ENCODE measurements at places on chromosomes 2 and 18.

DNA sequence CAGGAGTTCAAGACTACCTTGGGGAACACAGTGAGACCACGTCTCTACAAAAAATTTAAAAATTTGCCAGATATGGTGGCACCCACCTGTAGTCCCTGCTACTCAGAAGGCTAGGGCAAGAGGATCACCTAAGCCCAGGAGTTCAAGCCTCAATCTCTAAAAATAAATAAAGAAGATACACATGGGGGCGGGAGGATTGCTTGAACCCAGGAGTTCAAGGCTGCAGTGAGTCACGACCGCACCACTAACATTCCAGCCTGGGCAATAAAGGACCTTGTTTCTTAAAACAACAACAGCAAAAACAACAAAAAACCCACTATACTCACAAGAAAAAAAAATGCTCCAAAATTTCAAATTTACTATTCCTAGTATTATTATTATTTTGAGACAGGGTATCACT is 10.0 kb upstream of the ICA1L start:
- DNase-seq, result no peak

- no peak for DNase-seq
Observed at GRCh38 chr2:73925853-73926492, 707 bp upstream of the DGUOK start.

DNA sequence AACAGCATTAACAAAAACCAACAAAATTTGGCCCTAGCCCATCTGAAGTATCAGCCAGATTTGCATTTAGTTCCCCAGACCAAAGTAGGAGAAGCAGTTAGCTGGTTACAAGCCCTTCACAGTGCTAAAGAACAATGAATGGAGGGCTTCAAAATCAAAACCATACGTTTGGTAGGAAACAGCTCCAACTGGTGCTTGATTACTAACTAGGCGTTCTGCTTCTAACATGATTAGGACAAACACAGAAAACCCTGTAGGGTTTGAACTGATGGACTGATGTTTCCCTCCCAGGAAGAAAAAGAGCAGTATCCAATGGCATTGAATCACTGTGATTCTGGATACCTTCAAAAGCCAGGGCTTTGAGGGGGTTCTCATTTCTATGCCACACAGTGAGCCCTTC is 20.5 kb upstream of the STAT4 start:
- DNase-seq, result no peak

DNA sequence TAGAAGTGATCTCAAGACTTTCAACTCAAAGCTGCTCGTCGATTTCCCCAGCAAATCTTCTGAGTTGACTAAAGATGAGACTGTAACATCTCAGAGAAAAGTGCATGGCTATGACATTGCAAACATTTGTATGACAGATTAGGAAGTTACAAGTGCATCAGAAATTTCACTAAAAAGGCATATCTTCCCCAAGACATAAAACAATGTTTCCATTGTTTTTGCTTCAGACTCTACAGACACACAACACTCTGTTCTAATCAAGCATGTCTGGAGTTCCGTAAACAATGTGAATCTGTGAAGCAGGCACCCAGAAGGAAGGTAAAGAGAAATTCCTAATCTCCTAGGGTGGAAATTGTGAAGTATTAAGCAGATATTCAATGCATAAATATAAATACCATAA is 144.6 kb upstream of the LYPD1 start:
- no peak for DNase-seq

GRCh38 chr2:120037995-120038541 is 25.2 kb downstream of the EPB41L5 start:
- no peak for DNase-seq

GRCh38 chr18:65869527-65869926 is 118.7 kb downstream of the CDH7 start:
- no peak for DNase-seq

DNA sequence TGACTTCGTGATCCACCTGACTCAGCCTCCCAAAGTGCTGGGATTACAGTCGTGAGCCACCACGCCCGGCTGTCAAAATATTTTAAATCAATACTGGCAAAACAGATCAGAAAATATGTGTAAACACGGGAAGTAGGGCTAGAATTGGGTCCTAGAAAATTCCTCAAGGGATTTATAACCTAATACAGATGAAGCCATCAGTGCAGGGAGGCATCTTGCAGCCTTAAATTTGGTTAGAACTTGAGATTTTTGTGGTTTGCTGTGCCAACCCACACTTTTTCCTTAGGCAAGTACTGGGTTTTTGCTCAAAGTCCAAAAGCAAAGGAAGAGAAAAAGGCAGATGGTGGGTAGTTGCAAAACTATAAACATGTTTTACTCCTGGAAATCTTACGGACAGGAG is 33.7 kb upstream of the NFE2L2 start:
- DNase-seq, result no peak

DNA sequence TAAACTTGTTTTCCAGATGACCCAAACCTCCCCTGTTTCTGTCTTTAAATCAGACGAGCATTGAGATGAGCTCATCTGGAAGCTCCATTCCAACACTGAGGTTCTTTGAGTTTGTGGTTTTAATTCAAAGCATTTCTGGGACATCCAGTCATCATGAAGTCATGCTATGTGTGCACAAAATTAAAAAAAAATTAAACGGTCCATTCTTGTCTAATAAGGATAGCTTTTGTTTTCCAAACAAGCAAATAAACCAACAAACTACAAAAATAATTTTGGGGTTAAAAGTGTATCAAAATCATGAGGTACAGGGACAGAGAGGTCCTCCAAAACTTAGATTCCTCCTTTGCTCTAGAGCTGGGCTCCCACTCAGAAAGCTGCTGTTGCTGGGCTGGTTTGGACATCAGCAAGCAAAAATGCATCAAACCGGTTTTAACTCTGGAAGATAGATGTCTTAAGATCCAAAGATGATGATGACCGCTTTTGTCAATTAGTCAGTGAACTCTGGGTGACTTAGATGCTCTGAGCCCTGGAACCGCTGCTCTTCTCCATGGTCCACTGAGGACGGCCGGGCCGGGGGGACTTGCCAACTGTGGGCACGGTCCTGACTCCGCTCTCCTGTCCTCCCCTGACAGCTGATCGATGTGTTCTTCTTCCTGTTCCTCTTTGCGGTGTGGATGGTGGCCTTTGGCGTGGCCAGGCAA is 65.4 kb downstream of the TRPM8 start:
- no peak for DNase-seq

DNA sequence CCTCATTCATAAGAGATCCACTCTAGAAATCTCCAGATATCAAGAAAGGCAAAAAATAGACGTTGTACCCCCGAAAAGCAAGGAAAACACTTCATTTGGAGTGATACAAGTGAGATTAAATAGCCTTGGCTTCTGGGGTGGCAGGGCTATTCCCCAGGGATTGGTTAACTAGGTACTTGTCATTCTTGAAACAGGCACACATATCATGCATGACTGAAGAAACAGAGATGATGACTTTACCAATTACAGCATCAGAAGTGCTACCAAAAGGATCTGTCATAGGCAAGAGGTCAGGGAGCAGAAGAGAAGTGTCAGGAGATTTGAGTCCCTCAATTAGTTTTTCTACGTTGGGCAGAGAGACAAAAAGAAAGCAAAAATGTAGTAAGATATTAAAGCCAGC is 45.2 kb upstream of the NFU1 start:
- no peak for DNase-seq

DNA sequence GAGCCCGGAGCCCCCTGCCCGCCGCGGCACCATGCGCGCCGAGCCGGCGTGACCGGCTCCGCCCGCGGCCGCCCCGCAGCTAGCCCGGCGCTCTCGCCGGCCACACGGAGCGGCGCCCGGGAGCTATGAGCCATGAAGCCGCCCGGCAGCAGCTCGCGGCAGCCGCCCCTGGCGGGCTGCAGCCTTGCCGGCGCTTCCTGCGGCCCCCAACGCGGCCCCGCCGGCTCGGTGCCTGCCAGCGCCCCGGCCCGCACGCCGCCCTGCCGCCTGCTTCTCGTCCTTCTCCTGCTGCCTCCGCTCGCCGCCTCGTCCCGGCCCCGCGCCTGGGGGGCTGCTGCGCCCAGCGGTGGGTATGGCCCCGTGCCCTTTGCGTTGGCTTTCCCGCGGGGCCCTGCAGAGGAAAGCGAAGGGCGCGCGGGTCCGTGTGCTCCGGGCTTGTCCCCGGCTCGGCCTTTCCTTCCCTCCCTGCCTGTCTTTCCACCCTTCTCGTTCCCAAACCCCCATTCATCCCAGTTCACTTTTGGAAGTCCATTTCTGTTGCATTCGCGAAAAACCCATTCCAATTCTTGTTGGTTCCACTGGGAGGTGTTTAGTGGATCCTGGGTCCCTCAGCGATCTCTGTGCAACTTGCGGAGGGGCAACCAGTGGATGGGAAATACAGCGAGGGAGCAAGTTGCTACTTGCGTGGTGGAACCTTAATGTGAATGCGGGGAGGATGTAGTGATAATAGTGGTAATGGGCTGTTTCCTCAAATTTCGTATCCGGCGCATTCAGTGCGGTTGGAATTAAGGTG is 599 bp downstream of the ADAM23 start:
- peak; percentile 68 for DNase-seq

DNA sequence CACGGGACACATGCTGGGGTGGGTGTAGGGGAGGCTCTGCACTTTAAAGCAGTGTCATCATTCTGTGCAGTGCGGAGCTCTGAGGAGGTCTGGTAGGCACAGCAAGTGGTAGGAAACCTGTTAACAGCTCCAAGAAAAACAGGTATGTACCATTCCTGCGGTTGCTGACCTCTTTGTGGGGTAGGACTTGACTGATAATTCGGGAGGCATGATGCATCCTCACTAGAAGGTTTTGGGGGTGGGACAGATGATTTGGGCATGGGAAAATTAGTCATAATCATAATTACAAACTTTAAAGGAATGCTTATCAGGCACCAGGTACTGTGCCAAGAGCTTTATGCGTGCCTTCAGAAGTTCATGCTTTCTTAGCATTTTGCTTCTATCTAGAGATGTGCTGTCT is 9.7 kb downstream of the DOK1 start:
- DNase-seq, result no peak

- no peak for DNase-seq
Observed at GRCh38 chr2:29583104-29583503, 338.3 kb downstream of the ALK start.

DNA sequence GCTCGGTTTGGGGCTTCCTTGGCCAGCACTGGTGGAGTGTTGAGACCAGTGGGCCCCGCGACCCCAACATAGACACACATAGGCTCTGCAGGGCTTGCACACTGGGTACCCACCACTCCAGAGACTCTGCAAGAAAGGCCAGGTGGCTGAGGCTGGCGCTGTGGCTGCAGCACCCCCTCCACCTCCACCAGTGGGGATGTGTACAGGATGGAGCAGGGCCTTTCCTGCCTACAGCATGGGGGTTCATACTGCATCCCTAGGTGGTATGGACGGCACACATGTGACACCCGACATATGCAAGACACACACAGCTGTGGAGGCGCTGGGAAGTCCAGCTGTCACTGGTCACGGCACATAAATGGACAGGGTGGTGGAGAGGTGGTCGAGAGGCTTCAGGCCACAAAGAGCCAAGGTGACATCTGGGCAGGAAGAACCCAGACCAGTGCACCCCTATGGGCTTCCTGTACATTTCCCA is 1.3 kb downstream of the RNPEPL1 start:
- DNase-seq, result no peak

GRCh38 chr18:63730773-63731172 is 28.0 kb downstream of the SERPINB11 start:
- DNase-seq, result no peak

DNA sequence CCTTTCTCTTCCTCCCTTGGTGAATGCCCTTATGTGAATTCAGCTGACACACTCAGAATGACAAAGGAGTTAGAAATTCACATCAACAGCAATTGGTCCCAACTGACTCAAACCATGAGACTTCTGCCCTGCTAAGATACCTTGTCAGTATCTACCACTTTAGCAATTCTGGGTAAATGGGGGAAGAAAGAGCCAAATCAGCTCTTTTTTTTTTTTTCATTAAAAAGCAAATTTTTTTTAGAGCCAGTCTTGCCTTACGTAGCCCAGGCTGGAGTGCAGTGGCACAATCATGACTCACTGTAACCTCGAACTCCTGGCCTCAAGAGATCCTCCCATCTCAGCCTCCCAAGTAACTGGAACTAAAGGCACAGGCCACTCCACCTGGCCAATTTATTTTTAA is 1.7 kb upstream of the PPP4R1 start:
- no peak for DNase-seq

GRCh38 chr2:222169346-222169745 is 129.5 kb downstream of the PAX3 start:
- no peak for DNase-seq

GRCh38 chr2:42954227-42954962 is 162.0 kb upstream of the HAAO start:
- DNase-seq, result no peak

GRCh38 chr2:171081649-171082111 is 79.0 kb downstream of the TLK1 start:
- no peak for DNase-seq

- no peak for DNase-seq
Observed at GRCh38 chr2:105404736-105405135, 5.9 kb upstream of the FHL2 start.

GRCh38 chr2:168295051-168295450 is 47.7 kb upstream of the STK39 start:
- no peak for DNase-seq

GRCh38 chr2:10764896-10765295 is 43.5 kb downstream of the ATP6V1C2 start:
- DNase-seq, result no peak

GRCh38 chr18:65659312-65659711 is 91.5 kb upstream of the CDH7 start:
- no peak for DNase-seq

DNA sequence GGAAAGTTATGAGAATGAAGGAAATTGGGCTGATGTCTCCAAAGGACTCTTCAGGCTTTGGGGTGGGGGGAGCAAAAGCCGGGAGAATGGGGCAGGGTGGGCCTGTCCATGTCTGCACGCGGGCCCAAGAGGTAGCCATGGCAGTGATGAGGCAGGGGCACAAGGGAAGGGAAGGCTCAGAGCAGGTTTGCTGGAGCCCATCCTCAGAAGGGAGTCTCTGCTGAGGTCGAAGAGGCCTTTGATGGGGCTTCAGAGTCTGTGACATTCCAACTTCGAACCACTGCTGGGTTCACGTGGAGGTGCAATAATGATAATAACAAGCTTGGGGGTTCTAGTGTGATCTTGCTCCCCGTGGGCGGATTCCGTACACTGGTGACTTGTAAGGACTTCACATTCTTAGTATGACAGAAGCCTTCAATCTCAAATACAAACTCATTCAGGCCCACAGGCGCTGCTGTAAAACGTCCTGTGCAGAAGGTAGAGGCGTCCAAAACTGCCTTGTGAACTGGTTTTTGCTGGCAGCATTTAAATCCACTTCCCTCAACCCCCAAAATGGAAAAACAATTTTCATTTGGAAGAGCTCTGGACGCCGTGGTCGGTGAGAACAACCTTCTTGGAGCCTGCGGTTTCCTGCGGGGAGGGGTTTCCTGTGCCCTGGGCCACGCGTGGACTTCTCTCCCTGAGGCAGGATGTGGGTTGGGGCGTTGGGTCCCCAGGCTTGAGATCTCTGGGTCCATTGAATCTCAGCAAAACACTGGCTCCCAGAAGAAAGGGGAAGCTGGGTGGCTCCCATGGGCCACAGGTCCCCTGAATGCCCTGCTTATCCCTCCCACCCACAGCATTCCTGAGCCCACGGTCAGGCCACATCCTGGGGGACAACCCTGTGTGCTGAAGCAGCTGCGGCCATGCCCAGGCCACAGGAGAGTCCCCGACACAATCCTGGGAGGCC is 151.0 kb downstream of the TPO start:
- no peak for DNase-seq

GRCh38 chr18:45439851-45440645 is 175.2 kb upstream of the SLC14A2 start:
- no peak for DNase-seq

GRCh38 chr2:48439102-48439501 is 90.9 kb upstream of the STON1 start:
- DNase-seq, result no peak
